ENCODE measurements at places on chromosomes 6 and 20. TPM values are rescaled to one million over a fixed set of nuclear protein-coding genes. Genes with fewer than 3 reads are reported as not detected.
A peak's percentile ranks its signal among the peaks of the same experiment; 100 is the strongest.

The FNDC1 gene
- total RNA-seq, result 6.2 TPM

The GTSF1L gene
- not detected for total RNA-seq

The BANF2 gene
- not detected for total RNA-seq

The POPDC3 gene
- total RNA-seq, result 49.2 TPM

The SAYSD1 gene
- 9.4 TPM for total RNA-seq

The ASIP gene
- 18.4 TPM for total RNA-seq

The DLL1 gene
- 6.4 TPM for total RNA-seq

DNA sequence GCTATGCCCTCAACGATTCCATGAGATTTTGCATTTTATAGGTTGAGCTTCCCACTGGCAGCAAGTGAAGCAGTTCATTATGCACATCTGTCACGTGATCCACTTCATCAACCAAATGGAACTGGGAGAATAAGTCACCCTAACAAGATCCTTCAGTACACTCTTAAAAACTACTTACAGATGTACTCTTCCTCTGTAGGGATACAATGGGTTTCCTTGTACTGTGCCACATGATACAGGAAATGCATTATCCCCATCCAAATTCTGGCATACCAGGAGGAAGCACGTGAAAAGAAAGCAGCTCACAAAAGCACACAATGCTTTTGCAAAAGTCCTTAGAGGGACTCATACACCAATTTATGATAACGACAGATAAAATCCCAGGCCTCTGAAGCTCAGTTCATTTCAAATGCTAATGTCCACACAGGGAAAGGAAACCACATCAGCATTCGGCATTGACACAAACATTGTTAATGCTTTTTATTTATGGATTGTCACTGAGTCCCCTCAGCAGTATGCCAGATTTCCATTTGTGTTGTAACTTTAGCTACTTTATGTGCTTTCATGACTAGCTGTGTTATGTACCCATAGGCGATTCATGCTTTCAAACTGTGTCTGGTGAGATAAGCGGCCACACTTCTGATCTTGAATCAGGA, 58.1 kb upstream of the REV3L start:
- no peak overlapping the region for H3K4me3 ChIP-seq
- peaks cover 10% of the 10 kb centered on the region for H3K4me1 ChIP-seq
- H3K27me3 ChIP-seq, result no peaks in the 10 kb centered on the region
- H3K27ac ChIP-seq, result no peak overlapping the region
- DNase-seq, result no peak
- H3K36me3 ChIP-seq, result no peaks in the 10 kb centered on the region

DNA sequence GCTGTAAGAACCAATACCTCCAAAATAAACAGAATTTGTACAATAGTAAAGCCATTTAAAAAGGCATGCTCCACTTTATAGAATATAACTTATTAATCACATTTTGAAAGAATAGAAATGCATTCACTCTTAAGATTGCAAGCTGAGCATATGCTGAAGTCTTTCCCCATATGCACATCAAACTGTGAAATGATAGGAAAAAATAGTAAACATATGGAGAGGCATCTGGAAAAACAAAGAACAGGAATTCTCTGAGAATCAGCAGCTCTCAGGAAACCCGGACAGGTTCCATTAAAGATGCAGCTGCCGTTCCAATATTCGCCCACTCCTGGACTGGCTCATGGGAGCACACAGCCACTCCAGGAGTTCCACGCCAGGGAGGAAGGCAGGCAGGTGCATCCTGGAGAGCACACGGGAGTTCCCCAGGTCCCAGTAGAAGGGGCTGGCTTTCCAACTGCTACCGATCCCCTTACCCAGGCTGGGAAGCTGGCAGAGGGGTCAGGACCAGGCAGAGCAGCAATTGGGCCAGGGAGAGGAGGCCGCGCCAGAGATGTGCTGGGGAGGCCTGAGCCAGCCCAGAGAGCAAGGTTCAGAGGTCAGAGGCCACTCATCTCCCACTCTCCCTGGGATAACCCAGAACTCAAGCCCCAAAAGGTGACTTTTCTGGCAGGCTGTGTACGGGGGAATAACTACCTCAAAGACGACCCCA, 111.1 kb downstream of the DLL1 start:
- no peaks in the 10 kb centered on the region for H3K36me3 ChIP-seq
- DNase-seq, result no peak
- no peaks in the 10 kb centered on the region for H3K27me3 ChIP-seq
- no peak overlapping the region for H3K27ac ChIP-seq

- peak overlapping the region; percentile 19 for H3K4me3 ChIP-seq
- H3K27me3 ChIP-seq, result no peaks in the 10 kb centered on the region
- H3K36me3 ChIP-seq, result no peaks in the 10 kb centered on the region
- peaks cover 54% of the 10 kb centered on the region for H3K4me1 ChIP-seq
Measured at GRCh38 chr6:156167625-156168071, 609.5 kb upstream of the ARID1B start.

DNA sequence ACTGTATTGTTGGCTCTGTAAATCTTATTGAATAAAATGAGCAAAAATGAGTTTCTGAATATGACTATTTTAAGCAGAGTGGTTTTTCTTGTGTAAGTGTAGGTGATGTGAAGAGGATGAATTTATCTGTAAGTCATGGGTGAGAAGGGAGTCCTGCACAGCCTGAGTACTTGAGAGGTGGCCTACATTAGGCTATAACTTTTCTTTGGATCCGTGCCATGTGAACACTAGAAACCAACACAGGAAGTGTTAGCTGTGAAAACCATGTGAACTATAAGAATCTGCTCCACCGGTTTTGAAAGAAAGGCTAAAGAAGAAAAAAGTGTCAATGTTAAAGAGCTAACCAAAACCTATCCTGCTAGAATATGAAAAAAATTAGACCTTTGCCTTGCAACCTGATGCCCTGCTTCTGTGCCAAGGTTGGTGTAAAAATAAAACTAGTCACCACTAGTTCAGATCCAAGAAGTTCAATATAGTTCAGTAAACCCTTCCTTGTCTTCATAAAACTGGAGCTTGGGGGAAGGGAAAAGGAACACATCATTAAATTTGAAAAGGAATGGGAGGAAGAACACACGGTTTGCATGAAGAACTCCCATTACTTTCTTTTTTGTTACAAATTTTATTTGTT, 21.3 kb downstream of the PLCB1 start:
- H3K27me3 ChIP-seq, result no peaks in the 10 kb centered on the region
- H3K36me3 ChIP-seq, result no peaks in the 10 kb centered on the region
- peak overlapping the region; percentile 2 for H3K27ac ChIP-seq
- H3K4me1 ChIP-seq, result peaks cover 69% of the 10 kb centered on the region

DNA sequence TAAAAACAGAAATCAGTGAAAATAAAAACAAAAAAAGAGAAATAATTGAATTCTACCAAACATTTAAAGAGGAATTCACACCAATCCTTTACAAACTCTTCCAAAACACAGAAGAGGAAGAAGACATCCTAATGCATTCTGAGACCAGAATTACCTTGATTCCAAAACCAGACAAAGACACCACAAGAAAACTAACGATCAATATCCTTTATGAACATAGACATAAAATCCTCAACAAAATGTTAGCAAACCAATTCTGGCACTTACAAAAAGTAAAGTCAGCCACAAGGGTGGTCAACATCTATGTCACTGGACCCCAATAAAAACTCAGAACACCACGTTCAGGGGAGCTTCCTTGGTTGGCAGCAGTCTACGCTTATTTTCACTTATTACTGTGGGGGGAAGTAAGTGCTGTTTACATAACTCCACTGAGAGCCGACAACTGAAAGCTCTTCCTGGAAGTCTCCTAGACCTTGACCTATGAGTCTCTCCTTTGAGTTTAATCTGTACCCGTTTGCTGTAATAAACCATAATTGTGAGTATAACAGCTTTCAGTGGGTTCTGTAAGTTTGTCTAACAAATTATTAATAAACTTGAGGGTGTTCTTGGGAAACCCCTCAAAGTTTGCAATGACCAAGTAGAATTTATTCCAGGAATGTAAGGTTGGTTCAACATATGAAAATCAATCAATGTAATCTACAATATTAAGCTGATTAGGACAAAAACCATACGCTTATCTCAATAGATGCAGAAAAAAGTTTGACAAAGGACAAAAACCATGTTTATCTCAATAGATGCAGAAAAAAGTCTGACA, 24.5 kb downstream of the GZF1 start:
- H3K4me1 ChIP-seq, result no peaks in the 10 kb centered on the region
- H3K4me3 ChIP-seq, result no peak overlapping the region
- no peak overlapping the region for H3K27ac ChIP-seq
- no peak for DNase-seq

DNA sequence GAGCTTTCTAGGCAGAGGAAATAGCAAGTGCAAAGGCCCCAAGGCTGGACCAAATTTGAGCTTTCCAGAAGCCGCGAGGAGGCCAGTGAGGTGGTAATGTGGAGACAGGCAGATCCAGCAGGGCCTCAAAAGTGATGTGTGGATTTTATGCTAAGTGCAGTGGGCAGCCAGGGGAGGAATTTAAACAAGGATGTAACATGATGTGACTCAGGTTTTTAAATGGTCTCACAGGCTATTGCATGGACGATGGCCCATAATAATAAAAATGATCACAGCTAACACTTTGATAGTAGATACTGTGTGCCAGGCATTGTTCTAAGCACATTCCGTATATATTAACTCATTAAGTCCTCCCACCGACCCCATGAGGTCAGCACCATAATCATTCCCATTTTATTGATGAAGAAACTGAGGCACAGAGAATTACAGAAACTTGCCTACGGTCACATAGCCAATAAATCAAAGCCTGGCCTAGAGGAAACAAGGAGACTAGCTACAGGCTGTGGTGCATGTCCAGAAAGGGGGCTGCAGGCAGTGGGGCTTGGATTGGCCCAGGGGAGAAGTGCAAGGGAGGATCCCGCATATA, 18.0 kb upstream of the PREX1 start:
- H3K36me3 ChIP-seq, result no peaks in the 10 kb centered on the region
- H3K4me3 ChIP-seq, result no peak overlapping the region
- no peak overlapping the region for H3K27ac ChIP-seq

DNA sequence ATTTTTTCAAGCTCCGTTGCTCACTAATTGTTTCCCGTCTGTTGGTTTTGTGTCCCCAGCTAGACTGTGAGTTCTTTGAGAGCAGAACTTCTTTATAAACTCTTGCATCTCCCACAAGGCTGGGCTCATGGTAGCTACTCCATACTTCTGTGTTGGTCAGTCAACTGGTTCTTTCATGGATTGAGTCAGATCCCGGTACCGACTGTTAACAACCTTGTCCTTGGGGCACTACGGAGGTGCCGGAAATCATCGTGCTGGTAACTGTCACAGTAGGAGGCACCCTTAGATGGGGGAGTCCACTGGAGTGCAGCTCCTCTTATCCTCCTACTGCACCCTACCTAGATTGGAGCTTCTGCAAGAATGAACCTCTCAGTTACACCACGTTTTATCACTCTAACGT, 8.6 kb upstream of the STX16 start:
- no peak overlapping the region for H3K27ac ChIP-seq
- no peaks in the 10 kb centered on the region for H3K4me1 ChIP-seq
- DNase-seq, result no peak
- H3K27me3 ChIP-seq, result peaks cover 10% of the 10 kb centered on the region
- H3K36me3 ChIP-seq, result no peaks in the 10 kb centered on the region

GRCh38 chr6:134373282-134373922, 55.5 kb upstream of the SGK1 start:
- no peak overlapping the region for H3K4me3 ChIP-seq
- peak; percentile 36 for DNase-seq
- no peaks in the 10 kb centered on the region for H3K36me3 ChIP-seq
- peak overlapping the region; percentile 50 for H3K27ac ChIP-seq
- no peaks in the 10 kb centered on the region for H3K27me3 ChIP-seq

DNA sequence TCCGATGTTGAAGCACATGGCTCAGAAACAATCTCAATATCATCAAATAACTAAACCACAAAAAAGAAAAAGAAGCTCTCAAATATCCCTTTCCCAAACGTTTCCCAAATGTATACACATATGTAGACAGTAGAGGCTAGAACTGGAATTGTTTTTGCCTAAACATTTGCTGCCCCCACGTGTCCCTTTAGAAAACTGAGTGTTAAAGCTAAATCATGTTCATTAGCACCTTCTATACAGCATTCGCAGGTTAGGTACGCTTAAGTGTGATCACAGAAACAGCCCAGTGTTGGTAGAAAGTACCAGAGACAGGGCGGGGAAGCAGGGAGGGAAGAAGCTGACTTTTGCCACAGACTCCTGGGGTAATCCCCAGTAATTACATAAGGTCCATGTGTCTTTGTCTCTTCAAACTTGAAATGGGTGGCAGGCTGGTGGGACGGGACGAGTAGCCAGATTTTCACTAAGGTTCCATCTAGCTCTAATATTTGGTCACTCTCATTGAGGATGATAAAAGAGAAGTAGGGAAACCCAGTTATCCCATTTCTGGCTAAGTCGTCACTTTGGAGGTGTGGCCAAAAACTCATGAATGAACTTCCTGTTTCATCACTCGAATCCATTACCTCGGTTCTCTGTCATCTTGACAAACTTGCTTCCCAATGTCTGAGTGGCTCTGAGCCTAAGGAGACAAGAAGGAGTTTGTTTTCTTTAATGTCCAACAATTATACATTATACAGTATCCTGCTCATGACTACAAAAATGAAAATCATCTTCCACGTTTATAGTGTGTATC, 15.0 kb upstream of the TFAP2A start:
- H3K4me1 ChIP-seq, result peaks cover 16% of the 10 kb centered on the region
- no peak for DNase-seq
- no peaks in the 10 kb centered on the region for H3K36me3 ChIP-seq
- peaks cover 71% of the 10 kb centered on the region for H3K27me3 ChIP-seq

DNA sequence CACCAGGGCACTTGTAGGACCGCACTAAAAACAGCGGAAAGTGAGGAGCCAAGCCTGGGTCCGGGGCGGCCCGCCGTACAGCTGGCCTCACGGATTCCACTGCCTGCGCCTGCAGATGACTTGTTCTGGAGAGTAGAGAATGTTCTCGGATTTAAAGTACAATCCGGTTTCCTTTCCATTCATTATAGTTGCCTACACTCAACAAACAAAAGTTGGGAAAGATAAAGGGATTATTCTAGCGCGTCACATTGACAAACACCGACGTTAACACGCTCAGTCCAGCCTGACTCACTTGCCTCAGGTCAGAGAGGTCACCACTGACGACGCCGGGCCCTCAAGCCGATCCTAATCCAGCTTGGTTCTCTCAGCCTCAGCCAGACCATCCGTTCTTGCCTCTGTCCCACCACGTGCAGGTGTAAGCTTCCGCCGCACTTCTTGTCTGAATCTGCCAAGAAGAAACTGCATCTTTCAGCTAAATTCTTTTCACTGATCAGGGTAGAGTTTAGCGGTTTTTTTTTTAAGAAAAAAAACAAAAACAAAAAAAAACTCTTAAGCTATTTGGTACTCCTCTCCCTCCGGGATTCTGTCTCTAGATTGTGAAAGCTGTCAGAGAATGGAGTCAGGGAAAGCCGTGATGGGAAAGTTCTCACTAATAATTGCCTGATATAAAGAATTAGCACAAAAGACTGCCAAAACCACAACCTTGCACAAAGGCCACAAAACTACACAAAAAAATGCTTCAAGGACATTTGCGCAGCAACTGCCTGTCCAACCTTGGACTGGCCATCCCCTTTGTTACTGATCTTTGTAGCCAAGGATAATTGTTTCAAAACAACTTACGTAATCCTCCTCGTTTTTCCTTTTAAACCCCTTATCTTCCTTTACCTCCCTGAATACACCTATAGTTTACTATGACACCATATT, 1.1 kb upstream of the PHF10 start:
- DNase-seq, result peak; percentile 40
- H3K27ac ChIP-seq, result peak overlapping the region; percentile 88

All from heart right ventricle (tissue), 16 donors.